ENCODE measurements at places on chromosomes 7 and 10.
A peak's percentile ranks its signal among the peaks of the same experiment; 100 is the strongest.

- no peak overlapping the region for H3K27ac ChIP-seq
- H3K4me3 ChIP-seq: no peak overlapping the region
- H3K4me1 ChIP-seq: peaks cover 6% of the 10 kb centered on the region
- DNase-seq: no peak
Measured at GRCh38 chr7:30596014-30596641, 1.4 kb downstream of the GARS1 start.

GRCh38 chr7:45193828-45194227, 36.2 kb downstream of the RAMP3 start:
- no peak for DNase-seq
- H3K27ac ChIP-seq: no peak overlapping the region
- H3K4me3 ChIP-seq: no peak overlapping the region
- no peaks in the 10 kb centered on the region for H3K4me1 ChIP-seq
- no peaks in the 10 kb centered on the region for H3K27me3 ChIP-seq

DNA sequence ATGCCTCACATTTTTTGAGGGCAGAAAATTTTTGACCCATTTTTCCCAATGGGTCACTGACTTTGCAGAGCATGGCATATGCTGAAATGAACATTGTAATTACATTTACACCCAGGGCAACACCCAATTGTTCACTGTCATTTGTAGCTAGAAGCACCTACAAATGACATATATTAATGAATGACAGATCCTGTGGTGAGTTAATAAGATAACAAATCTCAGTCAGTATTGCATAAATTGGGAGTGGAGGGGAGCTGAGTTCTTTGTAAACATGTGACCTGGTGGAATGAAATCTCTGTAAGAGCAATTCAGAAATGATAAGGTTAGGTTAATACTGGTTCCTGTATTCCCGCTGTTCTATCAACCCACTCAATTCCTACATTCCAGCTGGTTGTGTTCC, 255.1 kb upstream of the LRRN3 start:
- no peaks in the 10 kb centered on the region for H3K27me3 ChIP-seq
- no peaks in the 10 kb centered on the region for H3K36me3 ChIP-seq
- H3K4me1 ChIP-seq: peaks cover 2% of the 10 kb centered on the region
- H3K4me3 ChIP-seq: no peak overlapping the region

DNA sequence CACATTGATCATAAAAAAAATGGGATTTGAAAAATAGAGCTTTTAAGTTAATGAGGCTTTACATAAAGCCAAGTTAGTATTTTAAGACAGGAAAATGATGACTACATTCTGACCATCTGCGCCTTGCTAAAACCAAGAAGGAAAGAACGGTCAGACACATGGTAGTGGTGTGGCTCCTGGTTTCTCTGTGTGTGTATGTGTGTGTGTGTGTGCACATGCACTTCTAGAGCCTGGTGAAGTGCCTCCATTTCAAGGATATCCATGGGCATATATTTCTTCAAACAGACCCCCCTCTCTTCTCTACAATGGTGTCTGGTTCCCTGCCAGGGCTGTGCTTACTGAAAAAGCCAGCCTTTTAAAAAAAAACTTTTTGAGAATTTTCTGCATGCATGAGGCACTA, 80.9 kb downstream of the FRMPD2 start:
- H3K27ac ChIP-seq: no peak overlapping the region
- DNase-seq: no peak
- H3K36me3 ChIP-seq: no peaks in the 10 kb centered on the region
- no peaks in the 10 kb centered on the region for H3K27me3 ChIP-seq

GRCh38 chr7:110448918-110449317, 642.0 kb upstream of the LRRN3 start:
- H3K4me3 ChIP-seq: no peak overlapping the region
- no peaks in the 10 kb centered on the region for H3K27me3 ChIP-seq
- H3K36me3 ChIP-seq: no peaks in the 10 kb centered on the region
- no peaks in the 10 kb centered on the region for H3K4me1 ChIP-seq

- H3K36me3 ChIP-seq: no peaks in the 10 kb centered on the region
- no peak overlapping the region for H3K27ac ChIP-seq
- H3K4me1 ChIP-seq: no peaks in the 10 kb centered on the region
- no peaks in the 10 kb centered on the region for H3K27me3 ChIP-seq
Measured at GRCh38 chr7:6221340-6222319, 50.8 kb downstream of the CYTH3 start.

DNA sequence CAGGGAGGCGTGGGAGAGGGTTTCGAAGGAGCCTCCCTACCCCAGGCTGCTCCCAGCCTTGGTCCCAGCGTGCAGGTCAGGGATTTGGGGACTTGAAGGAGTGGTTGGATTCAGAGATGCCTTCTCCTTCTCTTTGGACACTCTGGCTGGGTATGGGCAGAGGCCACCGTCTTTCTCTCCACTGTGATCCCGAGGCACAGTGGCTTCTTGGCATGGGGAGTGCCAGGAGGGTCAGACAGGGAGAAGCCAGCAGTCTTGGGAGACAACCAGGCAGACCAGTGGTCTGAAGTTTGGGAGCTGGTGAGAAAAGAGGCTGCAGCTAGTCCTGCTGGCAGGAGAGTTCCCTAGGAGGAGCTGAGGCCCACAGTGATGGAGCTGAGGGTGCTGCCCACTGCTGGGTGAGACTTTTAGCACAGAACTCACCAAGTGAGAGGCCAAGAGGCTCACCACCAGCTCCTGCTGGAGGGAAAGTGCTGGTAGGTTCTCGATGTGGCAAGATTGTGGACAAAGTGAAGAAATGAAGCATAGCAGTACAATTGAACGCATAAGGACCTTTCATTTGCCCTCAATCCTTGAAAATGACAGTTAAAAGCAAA, 35.2 kb upstream of the WDFY4 start:
- H3K36me3 ChIP-seq: no peaks in the 10 kb centered on the region
- H3K4me3 ChIP-seq: no peak overlapping the region
- no peak for DNase-seq
- no peaks in the 10 kb centered on the region for H3K4me1 ChIP-seq

DNA sequence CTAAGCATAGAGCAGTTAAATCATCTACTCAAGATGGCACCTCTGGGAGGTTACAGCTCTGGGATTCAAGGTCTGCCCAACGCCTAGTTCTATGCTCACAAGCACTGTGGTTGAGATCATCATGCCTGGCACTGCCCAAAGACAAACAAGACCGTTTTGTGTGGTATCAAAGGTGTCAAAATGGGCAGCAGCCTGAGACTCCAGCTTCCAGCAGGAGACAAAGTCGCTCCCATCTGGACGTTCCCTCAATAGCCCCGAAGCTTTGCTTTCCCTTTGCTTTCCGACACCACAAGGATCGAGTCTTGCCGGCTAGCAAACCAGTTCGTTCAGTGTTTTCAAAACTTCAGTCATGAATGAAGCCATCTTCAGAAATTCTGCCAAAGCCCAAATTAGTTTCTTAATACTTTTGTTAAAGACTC, 5.1 kb downstream of the HABP2 start:
- peaks cover 8% of the 10 kb centered on the region for H3K27me3 ChIP-seq
- no peak overlapping the region for H3K4me3 ChIP-seq
- no peak overlapping the region for H3K27ac ChIP-seq
- H3K36me3 ChIP-seq: no peaks in the 10 kb centered on the region

DNA sequence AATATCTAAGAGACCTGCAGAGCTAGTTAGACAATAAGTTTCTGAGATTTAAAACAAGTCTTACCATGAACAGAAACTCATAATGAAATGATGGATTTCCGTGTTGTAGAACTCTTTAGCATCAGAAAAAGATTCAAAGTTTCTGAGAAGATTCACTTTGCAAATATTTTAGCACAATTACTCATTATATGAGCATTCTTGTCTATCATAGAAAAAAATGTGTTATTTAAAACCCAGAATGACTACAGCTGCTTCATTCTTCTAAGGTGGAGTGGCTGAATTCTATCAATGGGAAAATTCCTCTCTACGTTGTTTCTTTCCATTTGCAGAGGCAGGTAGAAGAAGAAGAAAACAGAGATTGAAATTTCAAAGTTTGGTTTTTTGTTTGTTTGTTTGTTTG, 21.0 kb upstream of the RALA start:
- H3K4me1 ChIP-seq: no peaks in the 10 kb centered on the region
- H3K36me3 ChIP-seq: no peaks in the 10 kb centered on the region
- no peak overlapping the region for H3K4me3 ChIP-seq

DNA sequence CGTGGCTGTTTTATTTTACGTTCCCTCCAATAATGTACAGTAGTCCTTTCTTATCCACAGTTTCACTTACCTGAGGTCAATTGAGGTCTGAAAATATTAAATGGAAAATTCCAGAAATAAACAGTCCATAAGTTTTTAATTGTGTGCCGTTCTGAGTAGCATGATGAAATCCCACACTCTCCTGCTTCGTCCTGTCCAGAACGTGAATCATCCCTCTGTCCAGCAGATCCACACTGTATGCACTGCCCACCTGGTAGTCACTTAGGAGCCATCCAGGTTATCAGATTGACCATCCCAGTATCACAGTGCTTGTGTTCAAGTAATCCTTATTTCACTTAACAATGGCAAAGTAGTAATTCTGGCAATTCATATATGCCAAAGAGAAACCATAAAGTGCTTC, 46.3 kb downstream of the STARD3NL start:
- no peak for DNase-seq
- no peak overlapping the region for H3K4me3 ChIP-seq
- no peak overlapping the region for H3K27ac ChIP-seq
- H3K36me3 ChIP-seq: peaks cover 24% of the 10 kb centered on the region

DNA sequence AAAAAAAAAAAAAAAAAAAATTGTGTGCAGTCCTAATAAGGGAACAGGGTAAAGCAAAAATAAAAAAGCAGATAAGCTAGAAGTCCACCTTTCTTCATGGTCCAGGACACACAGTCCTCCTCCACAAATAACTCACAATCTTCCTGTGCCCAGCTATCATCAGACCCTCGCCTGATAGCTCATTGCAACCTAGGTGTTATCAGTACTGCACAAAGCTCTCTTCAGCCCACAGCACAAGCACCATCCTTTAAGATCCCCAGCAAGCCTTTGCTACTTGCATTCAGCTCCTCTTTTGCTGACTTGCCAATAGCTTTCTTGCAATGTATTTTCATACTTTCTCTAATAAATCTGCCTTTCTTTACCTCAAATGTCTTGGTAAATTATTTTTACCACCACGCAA, 5.0 kb downstream of the NDUFA5 start:
- H3K4me1 ChIP-seq: no peaks in the 10 kb centered on the region
- peaks cover 12% of the 10 kb centered on the region for H3K36me3 ChIP-seq
- DNase-seq: no peak
- no peaks in the 10 kb centered on the region for H3K27me3 ChIP-seq

- no peaks in the 10 kb centered on the region for H3K4me1 ChIP-seq
- no peaks in the 10 kb centered on the region for H3K36me3 ChIP-seq
- H3K4me3 ChIP-seq: no peak overlapping the region
- no peaks in the 10 kb centered on the region for H3K27me3 ChIP-seq
- peak; percentile 14 for DNase-seq
- H3K27ac ChIP-seq: no peak overlapping the region
Measured at GRCh38 chr10:91034494-91035159, 113.7 kb upstream of the ANKRD1 start.

GRCh38 chr7:121774563-121774962, 98.4 kb upstream of the PTPRZ1 start:
- H3K4me1 ChIP-seq: no peaks in the 10 kb centered on the region
- no peak overlapping the region for H3K27ac ChIP-seq
- no peaks in the 10 kb centered on the region for H3K27me3 ChIP-seq
- H3K4me3 ChIP-seq: no peak overlapping the region
- H3K36me3 ChIP-seq: no peaks in the 10 kb centered on the region

GRCh38 chr7:94660006-94660405, 4.1 kb upstream of the SGCE start:
- no peaks in the 10 kb centered on the region for H3K27me3 ChIP-seq
- no peak overlapping the region for H3K27ac ChIP-seq
- H3K36me3 ChIP-seq: peaks cover 6% of the 10 kb centered on the region
- H3K4me3 ChIP-seq: no peak overlapping the region

DNA sequence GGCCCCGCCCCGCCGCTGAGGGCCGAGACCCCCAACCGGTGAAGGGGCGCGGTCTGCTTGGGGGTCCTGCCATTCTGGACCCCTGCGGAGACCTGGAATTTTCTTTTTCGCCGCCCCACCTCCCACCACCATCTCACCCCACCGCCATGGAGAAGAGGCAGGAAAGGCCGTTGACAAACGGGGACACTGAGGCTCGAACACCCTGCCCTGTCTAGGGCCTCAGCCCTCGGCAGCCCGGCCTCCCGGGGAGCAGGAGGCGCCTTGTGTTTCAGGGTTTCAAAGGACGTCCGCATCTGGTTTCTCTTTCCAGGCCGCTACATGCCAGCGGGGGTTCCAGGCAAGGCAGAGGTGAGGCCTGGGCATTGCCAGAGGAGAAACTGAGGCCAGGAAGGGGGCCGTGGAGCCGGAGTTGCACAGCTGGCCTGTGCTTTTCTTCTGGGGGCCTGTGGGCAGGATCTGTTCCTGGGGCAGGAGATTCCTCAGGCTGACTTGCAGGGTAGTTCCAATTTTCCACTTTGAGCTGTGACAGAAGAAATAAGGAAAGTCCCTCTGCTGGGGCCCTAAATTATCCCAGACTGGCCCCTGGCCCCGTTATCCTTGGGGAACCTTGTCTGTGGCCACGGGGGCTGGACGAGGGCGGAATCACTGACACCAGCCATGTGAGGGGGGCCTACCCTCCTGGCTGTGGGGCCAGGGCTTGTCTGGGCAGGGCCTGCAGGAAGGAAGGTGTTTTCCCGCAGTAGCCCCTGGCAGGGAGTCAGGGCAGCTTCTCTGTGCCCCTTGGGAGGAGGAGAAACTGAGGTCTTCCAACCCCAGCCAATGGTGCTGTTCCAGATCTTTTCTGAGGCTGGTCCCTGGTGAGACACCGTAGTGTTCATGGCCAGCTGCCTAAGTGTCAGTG, 900 bp upstream of the MICALL2 start:
- no peaks in the 10 kb centered on the region for H3K36me3 ChIP-seq
- no peaks in the 10 kb centered on the region for H3K27me3 ChIP-seq
- no peak overlapping the region for H3K27ac ChIP-seq

DNA sequence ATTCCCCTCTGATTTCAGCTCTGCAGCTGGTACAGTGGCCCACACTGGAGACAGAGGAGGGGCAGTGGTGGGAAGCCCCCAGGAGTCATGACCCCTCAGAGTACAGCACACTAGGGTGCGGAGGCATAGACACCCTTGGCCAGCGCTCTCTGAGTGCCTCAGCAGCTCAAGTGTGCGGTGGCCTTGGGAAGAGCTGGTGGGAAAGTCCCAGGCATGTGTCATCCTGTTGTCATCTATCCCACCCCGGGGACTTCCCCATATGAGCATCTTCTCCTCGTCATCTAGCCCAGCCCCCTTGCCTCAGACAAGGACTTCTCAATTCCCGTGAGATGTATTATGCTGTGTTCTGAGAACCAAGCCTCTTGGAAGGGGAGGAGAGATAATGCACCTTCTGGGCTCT, 15.6 kb upstream of the PPIF start:
- H3K27me3 ChIP-seq: no peaks in the 10 kb centered on the region
- H3K4me1 ChIP-seq: no peaks in the 10 kb centered on the region
- H3K4me3 ChIP-seq: no peak overlapping the region
- H3K36me3 ChIP-seq: no peaks in the 10 kb centered on the region
- peak; percentile 90 for DNase-seq

GRCh38 chr7:13226385-13226784, 539.0 kb downstream of the ARL4A start:
- H3K4me3 ChIP-seq: no peak overlapping the region
- DNase-seq: no peak
- no peaks in the 10 kb centered on the region for H3K4me1 ChIP-seq
- no peak overlapping the region for H3K27ac ChIP-seq
- no peaks in the 10 kb centered on the region for H3K36me3 ChIP-seq

GRCh38 chr10:77827366-77827765, 99.2 kb downstream of the DLG5 start:
- no peak overlapping the region for H3K27ac ChIP-seq
- no peak overlapping the region for H3K4me3 ChIP-seq
- peaks cover 5% of the 10 kb centered on the region for H3K4me1 ChIP-seq
- no peak for DNase-seq
- peaks cover 54% of the 10 kb centered on the region for H3K36me3 ChIP-seq

- H3K4me1 ChIP-seq: peaks cover 5% of the 10 kb centered on the region
- H3K4me3 ChIP-seq: no peak overlapping the region
- peak overlapping the region; percentile 90 for H3K27ac ChIP-seq
- no peaks in the 10 kb centered on the region for H3K27me3 ChIP-seq
Measured at GRCh38 chr7:100874300-100874576, 665 bp upstream of the SRRT start.
